ENCODE measurements at places on chromosomes 2 and 18.

GRCh38 chr2:239208465-239209180 is 192.2 kb downstream of the HDAC4 start:
- DNase-seq: no peak

- peak; percentile 57 for DNase-seq
These were observed 246.2 kb downstream of the NEDD4L start for GRCh38 chr18:58290116-58290695.

DNA sequence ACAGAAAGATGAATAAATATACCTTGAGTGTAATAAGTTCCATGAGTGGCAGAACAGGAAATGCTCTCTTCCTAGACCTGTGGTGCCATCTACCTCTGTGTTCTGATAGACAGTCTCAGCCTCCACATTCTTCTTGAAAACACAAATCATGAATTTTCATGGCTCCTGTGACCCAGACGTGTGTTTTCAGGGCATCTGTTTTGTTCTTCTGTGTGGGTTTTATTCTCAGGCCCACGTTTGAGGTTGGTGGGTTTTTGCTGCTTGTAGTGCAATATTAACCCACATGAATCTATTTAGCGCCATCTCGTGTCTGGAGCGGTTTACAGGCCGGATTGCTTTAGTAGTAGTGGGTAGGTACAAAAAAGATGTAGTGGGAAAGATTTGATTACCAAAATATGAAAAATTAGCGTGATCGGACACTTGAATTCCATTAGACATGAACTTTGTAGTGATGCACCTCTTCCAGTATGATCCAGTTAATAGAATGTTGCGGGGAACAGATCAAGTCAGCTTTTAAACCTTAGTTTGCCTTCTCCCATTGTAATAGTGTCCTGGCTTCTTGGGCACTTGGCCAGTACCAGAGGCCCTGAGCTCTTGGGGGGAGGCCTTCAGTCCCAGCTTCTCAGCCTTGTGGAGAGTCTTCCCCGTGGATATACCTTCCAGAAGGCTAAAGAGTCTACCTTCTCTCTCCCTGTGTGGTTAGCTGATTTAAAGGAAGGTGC is 256.5 kb downstream of the TPGS2 start:
- DNase-seq: peak; percentile 23

- no peak for DNase-seq
These were observed 12.5 kb downstream of the GLS start for GRCh38 chr2:190893157-190893556.

GRCh38 chr2:111665011-111665410 is 219.0 kb downstream of the ANAPC1 start:
- DNase-seq: no peak

DNA sequence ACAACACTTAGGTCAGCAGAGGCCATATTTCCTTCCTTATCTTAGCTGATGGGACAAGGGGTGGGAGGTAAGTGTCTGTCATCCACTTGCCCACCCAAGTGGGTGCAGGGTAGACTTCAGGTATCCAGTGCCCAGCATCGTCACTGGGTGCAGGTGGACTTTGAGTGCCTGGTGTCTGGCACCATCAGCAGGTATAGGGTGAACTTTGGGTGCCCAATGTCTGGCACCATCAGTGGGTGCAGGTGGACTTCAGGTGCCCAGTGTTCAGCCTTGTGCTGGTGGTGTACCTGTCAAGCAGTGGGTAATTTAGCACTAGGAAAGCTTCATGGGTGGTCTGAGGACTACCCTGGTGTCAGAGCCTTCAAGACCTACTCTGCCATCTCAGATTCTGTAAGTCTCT is 175.6 kb downstream of the SEPTIN10 start:
- DNase-seq: no peak

DNA sequence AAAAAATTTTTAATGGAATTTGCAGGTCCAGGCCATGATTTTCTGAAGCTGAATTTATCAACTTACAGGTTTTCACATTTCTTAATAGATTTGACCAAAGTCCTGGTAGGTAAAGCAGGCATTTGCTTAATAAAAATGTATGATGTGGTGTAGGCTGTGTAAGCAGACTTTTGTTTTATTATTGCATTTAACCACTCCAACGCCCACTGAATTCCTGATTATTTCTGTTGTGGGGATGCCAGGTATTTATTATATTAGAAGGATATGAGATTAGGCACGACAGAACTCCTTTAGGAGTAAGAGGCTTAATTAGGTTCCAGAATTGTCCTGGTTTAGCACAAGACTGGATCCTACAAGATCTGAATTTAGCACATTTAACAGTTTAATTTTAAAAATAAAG is 111.1 kb downstream of the ADCYAP1 start:
- DNase-seq: no peak

GRCh38 chr2:190235101-190235500 is 84.5 kb downstream of the HIBCH start:
- no peak for DNase-seq

DNA sequence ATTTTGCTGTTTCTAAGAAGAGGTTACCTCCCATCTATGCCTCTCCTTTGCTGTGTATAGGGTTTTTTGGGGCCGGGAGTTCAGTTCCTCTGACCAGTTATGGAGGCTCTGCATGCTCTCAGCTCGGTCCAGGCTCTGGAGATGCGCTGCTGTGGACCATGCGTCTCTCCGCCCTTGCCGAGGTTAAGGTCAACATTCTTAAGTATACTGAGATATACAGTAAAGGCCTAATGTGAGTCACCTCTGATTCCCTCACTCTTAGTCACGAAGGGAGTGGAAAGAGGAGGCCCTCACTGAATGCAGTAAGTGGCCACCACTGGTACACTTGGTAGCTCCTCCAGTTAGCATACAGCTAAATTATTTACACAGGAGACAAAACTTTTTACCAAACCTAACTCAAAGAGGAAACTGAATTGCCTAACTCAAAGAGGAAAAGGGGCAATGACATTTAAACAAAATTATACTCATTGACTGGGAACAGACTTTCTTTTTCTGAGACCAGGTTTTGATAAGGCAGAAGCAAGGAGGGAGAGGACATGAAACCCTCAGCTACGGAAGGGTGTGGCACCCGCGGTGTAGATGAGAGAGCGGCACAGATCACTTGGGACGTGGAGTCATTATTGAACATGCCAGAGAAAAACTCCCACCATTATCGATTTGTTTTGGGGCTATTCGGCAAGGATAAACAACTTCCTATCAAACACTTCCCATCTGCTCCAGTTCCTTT is 98.7 kb downstream of the COPS8 start:
- DNase-seq: peak; percentile 98

- no peak for DNase-seq
These were observed 417.7 kb upstream of the GYPC start for GRCh38 chr2:126238251-126238650.

- no peak for DNase-seq
These were observed 801.0 kb downstream of the LRRTM4 start for GRCh38 chr2:76721226-76721625.
